GM12892 (cell line): ENCODE measurements at places on chromosomes 3 and 15.

DNA sequence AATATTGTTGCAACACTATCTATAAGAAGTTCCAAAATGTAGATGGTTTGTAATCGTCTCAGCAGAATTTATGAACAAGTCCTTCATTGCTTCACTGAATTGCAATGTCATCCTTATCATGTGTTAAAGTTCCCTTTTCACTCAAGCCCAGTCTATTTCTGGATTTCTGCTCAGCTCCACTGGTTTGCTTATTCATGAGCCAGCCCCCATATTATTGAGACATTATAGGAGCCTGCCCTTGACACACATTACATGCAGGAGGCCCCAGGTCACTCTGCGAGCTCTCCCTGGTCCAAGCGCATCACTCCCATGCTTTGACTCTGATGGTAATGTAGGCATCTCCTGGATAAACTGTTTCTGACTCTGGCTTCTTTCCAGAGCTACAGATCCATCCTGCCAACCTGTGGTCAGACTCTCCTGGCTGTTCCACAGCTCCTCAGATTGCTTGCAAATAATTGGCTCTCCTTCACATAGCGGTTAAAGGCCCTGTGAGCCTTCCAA, 56.9 kb downstream of the ABTB1 start:
- no peak for DNase-seq

- DNase-seq = no peak
Observed at GRCh38 chr15:64288577-64288976, 67.4 kb downstream of the CSNK1G1 start.

DNA sequence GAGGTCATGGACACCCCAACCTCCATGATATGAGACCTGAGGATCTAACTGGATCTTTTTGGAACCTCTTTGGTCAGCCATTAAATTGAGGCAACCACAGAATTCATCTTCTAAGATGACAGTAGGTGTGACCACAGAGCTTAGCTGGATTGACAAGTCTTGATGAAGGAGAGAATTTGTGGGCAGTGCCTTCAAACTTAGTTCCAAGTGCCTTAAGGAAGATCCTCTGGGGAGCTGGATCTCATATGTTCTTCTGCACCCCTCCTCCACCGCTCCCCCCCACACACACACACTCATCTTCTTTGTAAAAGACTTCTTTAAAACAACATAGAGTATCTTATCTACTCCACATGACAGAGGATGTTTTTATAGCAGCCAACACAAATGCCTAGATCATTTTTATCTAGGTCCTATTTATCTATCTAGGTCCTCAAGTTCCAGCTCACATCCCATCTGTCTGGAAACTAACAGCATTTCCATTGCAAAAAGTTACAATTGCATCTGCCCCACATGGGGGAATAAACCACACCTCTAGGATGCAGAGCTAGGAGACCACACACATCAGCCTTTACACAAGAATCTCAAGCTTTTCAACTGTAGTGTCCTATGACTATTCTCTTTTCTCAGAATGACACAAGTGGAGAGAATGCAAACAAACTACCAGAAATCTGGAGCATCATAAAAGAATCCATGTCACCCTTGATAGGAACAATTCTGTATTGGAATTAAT, 37.4 kb downstream of the WWTR1 start:
- no peak for DNase-seq

GRCh38 chr15:69064649-69065048, 50.2 kb downstream of the NOX5 start:
- DNase-seq = no peak

DNA sequence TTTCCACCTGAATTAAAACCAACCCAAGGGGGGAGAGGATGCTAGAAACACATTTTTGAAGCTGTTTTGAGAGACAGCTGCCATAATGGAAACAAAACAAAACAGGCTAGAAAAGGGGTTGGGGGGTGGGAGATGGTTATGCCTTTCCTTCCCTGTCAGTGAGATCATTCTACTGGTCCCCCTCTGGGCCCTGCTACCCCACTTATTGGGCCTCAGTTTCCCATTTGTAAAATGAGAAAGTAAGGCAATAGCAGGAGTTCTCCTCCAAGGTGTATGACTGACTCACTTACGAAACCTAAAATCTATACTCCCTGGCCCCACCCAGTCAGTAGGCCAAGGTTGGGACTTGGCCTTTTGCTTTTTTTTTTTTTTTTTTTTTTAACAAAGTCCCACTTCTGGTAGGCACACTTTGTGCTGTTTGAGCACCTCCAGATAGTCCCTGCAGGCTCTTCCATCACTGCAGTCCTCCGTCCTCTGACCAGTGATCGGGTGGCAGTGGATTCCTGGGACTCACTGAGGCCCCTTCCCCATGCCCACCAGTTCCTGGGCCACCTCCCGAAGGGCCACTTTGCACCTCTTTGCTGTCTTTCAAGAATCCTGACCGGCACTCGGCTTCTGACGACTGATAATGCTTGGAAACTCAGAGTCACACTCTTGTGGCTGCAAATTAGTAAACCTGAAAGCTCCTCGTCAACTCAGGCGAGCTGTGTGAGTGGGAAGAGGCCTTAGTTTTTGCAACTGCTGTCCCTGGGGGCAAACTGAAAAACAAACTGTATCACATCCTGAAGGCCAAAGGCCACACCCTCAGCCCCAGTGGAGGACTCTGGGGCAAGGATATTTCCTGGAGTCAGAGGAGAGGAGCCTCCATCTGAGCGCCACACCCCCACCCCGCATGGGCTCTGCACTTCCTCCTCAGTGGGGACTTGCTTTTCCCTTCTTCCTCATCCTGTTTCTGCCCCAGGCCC, 6.7 kb upstream of the PSTPIP1 start:
- DNase-seq = peak; percentile 67

DNA sequence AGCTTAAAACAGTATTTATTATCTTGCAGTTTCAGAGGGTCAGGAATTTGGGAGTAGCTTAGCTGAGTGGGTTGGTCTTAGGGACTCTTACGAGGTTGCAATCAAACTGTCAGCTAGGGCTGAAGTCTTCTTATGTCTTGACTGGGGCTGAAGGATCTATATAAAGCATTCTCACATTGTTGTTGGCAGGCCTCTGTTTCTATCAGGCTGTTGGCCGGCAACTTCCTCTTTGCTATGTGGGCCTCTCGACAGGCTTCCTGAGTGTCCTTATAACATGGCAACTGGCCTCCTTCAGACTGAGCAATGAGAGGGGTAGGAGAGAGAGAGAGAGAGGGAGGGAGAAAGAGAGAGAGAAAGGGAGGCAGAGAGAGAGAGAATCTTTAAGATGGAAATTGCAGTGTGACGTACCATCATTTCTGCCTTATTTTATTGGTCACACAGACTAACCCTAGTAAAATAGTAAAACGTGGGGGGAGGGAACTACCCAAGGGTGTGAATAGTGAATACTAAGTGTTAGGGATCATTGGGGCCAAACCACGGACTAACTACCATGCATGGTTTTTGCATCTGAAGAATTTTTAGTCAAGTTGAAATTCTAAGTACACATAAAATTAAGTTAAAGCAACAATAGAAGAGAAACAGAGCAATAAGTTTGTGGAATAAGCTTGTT, 16.1 kb downstream of the FGF7 start:
- no peak for DNase-seq

- DNase-seq = no peak
Observed at GRCh38 chr3:189685860-189686259, 54.7 kb downstream of the TP63 start.

GRCh38 chr15:38154837-38155236, 97.8 kb upstream of the SPRED1 start:
- DNase-seq = no peak

DNA sequence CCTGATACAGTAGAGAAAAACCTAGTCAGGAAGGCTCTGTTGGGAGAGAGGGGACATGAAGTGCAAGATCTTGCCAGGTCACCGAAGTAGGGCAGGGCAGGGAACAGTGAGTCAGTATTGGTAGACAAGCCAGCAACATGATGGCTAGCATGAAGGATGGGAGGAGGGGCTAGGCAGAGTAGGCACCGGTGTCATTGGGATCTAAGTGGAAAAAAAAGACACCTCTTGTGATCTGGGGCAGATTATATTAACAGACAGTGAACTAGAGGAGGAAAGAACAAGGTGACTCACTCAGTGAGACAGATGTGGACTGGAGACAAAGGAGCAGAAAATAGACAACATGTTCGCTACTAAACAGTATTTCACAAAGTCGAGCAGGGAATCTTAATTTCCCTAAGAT, 149.2 kb upstream of the SLC24A5 start:
- no peak for DNase-seq

DNA sequence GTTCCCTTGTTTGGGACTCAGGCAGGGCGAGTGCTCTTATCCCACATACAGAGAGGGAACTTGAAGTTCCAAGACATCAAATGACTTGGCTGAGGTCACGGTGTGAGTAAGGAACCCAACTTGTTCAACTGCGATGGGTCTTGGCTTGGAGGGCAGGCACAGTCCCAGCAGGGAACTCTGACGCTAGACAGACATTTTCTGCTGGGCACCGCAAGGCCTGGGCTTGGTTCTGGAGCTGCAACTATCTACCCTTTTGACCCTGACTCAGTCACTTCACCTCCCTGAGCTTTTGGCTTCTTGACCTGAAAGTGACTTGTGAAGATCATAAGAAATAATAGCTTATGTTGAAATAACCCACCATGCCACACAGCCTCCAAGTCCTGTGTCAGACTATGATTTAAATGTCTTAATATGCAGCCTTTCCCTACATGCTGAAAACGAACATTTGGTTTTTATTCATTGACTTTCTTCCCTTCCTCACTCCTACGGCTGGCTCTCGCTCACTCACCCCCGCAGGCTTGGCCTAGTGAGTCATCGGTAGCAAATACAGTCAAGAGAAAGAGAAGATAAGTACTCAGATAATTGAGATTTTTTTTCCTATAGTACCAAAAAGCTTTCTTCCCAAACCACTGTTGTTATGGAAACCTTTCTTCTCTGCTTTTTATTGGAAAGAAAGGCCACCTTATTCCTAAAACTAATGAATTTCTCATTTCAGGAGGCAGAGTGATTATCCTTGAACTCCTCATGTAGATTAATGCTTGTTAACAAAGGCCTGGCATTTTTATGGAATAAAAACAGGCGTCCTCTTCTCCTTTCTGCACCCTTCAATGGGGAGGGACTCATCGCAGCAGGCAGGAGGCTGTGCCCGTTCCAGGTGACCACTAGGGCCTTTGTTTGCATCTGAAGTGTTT, 178.4 kb downstream of the ATP10A start:
- no peak for DNase-seq

DNA sequence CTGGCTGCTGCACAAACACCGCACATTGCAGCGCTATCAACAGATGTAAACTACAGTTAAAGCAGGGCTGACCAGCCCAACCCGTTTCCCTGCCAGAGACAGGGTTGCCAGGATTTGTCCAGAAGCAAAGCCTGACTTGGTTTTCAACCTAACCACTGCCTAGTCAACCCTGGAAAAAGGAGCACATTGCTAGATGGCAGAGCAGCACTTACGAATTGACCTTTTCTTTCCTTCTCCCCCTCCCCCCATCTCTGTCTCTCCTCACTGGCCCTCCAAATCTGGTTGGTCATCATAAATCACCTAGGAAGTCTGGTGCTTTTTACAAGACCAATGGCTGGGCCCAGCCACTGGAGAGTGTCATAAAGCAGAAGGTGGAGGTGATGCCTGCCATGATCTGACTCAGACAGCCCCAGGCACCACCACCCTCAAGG, 51.3 kb downstream of the ABCC5 start:
- no peak for DNase-seq

DNA sequence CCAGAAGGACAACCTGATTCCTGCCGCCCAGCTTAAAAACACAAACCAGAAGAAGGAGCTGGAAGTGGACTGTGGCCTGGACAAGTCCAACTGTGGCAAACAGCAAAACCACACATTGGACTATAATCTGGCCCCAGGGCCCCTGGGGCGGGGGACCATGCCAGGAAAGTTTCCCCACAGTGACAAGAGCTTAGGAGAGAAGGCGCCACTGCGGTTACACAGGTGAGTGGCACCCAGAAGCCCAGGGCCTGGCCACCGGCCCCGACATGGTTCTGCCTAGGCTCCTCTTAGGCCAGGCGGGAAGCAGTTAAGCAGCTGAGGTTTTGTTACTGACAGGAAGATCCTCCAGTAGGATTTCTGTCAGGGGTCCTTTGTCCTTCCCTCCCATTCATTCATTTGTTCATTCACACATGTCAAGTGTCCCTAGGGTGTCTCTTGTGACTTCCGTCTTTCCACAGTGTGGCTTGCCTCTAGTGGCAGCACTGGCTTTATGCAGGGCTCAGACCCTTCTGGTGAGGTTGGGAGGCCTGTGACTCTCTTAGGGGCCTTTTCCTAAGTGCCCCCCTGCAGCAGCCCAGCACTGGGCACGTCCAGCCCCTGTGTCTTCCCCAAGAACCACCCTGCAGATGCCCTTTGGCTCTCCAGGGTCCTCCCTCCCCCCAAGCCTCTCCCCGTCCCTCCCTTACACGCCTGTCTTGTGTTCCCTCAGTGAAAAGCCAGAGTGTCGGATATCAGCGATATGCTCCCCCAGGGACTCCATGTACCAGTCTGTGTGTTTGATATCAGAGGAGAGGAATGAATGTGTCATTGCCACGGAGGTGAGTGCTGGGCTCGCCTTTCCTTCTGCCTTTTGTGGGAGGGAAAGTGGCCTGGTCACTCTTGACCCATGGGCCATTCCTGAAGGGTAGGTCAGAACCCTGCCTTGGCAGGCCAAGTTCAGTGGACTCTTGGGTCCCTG, 7.8 kb downstream of the DLL4 start:
- DNase-seq = no peak

GRCh38 chr3:188595890-188596376, 442.0 kb downstream of the LPP start:
- DNase-seq = no peak

GRCh38 chr3:101950510-101950909, 101.2 kb downstream of the NFKBIZ start:
- DNase-seq = no peak

DNA sequence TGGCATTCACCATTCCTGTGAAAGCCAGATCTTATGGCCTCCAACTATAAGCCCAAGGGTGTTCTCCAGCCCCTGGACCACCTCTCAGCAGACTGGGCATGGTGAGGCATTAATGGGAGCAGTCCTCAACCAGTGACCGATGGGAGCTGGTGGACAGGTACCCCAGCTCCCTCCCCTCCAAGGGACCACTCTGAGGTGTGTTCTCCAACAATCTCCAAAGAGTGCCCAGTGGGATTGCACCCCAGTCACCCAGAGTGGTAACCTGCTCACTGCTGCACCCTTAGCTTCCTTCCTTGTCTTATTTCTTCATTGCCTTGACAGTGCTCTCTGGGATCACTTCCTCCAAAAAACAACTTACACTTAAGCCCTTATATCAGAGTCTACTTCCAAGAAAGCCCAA, 8.2 kb upstream of the ITGA11 start:
- no peak for DNase-seq

DNA sequence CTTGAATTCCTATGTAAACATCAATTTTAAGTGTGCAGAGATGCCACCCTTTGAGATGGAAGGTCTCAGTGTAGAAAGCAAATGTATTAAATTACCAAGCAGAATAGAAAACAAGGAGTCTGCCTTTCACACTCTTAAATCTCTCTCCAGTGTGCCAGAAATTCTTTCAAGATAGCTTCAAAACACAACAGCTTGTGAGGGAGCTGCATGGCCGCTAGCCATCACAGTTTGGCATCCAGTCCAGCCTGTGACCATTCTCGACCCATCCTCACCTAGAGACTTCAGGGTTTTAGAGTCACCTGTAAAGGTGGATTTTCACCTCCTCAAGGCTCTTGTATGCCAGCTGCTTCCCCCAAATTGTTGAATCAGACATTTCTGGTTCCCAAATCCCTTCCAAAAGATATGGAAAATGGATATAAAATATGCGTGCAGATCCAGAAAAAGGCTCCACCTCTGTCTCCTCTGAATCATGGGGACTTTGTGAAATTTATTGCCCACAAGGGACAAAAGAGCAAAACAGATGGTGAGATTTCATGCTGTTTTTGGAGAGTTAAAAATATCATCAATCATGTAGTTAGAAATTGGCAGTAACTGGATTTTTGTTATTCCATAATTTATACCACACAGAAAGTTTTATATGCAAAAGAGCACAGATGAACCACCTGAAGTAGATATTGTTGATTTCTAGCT, 114.2 kb upstream of the THRB start:
- no peak for DNase-seq
